ENCODE measurements at places on chromosomes 5 and 9. TPM values are rescaled to one million over a fixed set of nuclear protein-coding genes. Genes with fewer than 3 reads are reported as not detected.
A peak's percentile ranks its signal among the peaks of the same experiment; 100 is the strongest.

PCDHA6 gene
- 23.5 TPM for total RNA-seq

SCAI gene
- total RNA-seq = 5.4 TPM

ORM2 gene
- not detected for total RNA-seq

DIRAS2 gene
- total RNA-seq = 20.2 TPM

FRMD3 gene
- 1.3 TPM for total RNA-seq

DRD1 gene
- total RNA-seq = 0.35 TPM

- H3K36me3 ChIP-seq = no peaks in the 10 kb centered on the region
- peaks cover 5% of the 10 kb centered on the region for H3K4me1 ChIP-seq
- H3K4me3 ChIP-seq = no peak overlapping the region
These were observed 70.4 kb upstream of the IQGAP2 start for GRCh38 chr5:76332611-76333205.

- DNase-seq = no peak
- no peak overlapping the region for H3K27ac ChIP-seq
- H3K4me3 ChIP-seq = no peak overlapping the region
These were observed 456.7 kb downstream of the TLE4 start for GRCh38 chr9:80028501-80028900.

- peaks cover 26% of the 10 kb centered on the region for H3K4me1 ChIP-seq
- DNase-seq = no peak
- H3K27ac ChIP-seq = no peak overlapping the region
- H3K36me3 ChIP-seq = no peaks in the 10 kb centered on the region
- no peak overlapping the region for H3K4me3 ChIP-seq
These were observed 663.8 kb upstream of the KLF4 start for GRCh38 chr9:108153416-108153815.

DNA sequence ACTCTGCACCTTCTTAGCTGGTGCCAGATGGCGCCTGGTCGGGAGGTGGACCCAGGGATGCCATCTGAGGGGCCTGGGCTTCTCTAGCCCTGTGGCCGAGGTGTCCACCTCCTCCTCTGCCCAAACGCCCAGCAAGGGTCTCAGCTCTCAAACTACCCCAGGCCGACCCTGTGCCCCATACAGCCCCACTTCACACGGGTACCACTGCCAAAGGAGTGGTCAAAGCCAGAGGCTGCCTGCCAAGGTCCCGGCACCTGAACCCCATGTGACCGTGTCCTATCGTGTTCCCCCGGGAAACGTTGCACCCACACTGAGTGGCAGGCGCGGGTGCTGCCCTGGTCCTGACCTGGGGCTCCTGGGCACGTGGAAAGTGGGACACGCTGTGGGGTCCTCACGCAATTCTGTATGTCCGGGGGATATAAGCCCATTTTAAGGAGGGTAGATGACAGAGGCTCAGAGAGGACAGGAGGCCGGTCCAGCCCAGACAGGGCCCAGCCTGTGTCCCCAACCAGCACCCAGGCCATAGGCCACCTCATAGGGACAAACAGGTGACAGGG, 1.9 kb downstream of the ENTPD8 start:
- no peaks in the 10 kb centered on the region for H3K27me3 ChIP-seq
- peaks cover 3% of the 10 kb centered on the region for H3K4me1 ChIP-seq
- peak overlapping the region; percentile 38 for H3K4me3 ChIP-seq
- H3K36me3 ChIP-seq = no peaks in the 10 kb centered on the region
- peak; percentile 81 for DNase-seq

- no peak overlapping the region for H3K27ac ChIP-seq
- H3K27me3 ChIP-seq = no peaks in the 10 kb centered on the region
- peaks cover 1% of the 10 kb centered on the region for H3K36me3 ChIP-seq
- peaks cover 24% of the 10 kb centered on the region for H3K4me1 ChIP-seq
These were observed 4.8 kb upstream of the SLC2A8 start for GRCh38 chr9:127392166-127392565.

DNA sequence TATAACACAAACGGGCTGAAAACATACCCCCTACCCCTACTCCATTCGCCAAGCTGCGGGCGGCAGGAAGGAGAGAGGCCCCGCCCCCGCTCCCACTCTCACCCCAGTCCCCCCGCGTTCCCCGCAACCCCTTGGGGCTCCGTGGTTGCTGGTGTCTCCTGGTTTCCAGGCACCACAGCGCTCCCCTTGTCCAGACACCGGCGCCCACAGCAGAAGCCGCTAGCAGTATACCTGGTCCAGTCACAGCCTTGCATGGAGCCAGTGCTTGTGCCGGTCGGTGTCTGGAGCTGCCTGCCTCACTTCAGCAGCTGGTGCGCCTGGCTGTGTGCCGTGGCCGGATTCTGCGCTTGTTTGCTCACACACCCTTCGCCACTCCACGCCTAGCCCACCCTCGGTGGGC, 240.5 kb upstream of the DAB2 start:
- no peaks in the 10 kb centered on the region for H3K36me3 ChIP-seq
- no peak overlapping the region for H3K4me3 ChIP-seq
- no peak overlapping the region for H3K27ac ChIP-seq

DNA sequence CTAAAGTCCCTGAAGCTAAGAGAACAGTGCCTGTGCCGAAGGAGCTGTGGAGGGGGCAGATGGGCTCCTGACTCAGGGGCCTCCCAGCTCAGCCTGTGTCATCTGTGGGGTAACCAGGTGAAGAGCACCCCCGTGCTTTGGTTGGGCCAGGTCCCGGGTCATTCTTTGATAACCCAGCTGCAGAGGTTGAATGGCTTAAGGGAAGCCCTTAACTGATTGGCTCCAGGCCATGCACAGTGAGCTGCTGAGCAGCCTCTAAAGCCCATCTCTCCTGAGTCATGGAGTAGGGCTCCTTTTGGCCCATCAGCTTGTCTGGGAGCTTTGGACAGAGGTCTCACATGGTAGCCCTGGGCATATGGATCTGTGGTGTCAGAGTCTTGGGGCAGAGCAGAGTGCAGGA, 28.7 kb downstream of the COL27A1 start:
- no peak overlapping the region for H3K4me3 ChIP-seq
- H3K36me3 ChIP-seq = peaks cover 19% of the 10 kb centered on the region
- no peak overlapping the region for H3K27ac ChIP-seq
- no peaks in the 10 kb centered on the region for H3K27me3 ChIP-seq

DNA sequence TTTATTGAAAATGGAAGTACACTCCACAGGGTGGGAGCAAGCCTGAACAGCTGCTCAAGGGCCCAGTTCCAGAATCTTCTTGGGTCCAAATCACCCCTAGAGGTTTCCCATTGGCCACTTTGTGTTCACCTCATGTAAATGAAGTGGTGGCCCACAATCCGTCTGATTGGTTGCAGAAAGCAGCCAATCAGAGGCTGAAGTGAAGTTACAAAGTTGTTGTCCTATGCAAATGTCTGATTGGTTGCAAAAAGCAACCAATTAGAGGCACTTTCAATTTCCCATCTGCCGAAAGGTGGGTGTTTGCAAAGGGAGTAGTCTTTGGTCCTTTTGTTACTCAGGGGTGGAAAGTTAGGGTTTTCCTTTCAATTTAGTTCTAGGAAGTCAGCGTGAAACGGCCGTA, 8.8 kb downstream of the TMEM171 start:
- no peak for DNase-seq
- H3K4me3 ChIP-seq = no peak overlapping the region
- H3K36me3 ChIP-seq = peaks cover 1% of the 10 kb centered on the region
- peaks cover 3% of the 10 kb centered on the region for H3K27me3 ChIP-seq
- H3K4me1 ChIP-seq = no peaks in the 10 kb centered on the region

GRCh38 chr5:140214831-140215230, 39.8 kb downstream of the CYSTM1 start:
- H3K4me1 ChIP-seq = peaks cover 9% of the 10 kb centered on the region
- H3K27me3 ChIP-seq = peaks cover 19% of the 10 kb centered on the region
- no peak for DNase-seq
- H3K4me3 ChIP-seq = no peak overlapping the region
- no peak overlapping the region for H3K27ac ChIP-seq

- no peaks in the 10 kb centered on the region for H3K36me3 ChIP-seq
- no peak overlapping the region for H3K27ac ChIP-seq
- H3K27me3 ChIP-seq = peaks cover 28% of the 10 kb centered on the region
- DNase-seq = no peak
- H3K4me1 ChIP-seq = no peaks in the 10 kb centered on the region
These were observed 50.6 kb downstream of the IRX2 start for GRCh38 chr5:2700876-2701275.

DNA sequence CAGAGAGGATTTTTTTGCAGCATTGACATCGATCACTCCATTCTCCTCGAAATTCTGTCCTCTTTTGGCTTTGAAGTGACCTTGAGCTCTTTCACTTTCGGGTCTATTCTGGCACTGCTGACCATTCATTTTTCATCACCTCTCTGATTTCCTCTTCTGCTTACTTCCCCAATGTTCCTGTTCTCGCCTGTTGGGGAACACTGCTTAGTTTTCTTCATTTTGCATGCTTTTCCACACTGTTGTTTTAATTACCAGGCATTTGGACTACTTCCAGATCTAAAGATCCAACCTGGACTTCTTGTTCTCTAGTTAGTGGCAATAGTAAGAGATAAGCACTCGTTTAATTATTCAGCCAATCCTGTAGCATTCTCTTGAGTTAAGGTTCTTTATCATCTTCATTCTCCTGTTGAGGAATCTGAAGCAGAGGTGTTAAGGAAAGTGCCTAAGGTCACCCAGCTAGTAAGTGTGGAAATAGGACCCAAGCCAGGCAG, 53.4 kb downstream of the MAN2A1 start:
- H3K36me3 ChIP-seq = peaks cover 2% of the 10 kb centered on the region
- H3K4me1 ChIP-seq = peaks cover 58% of the 10 kb centered on the region
- H3K27me3 ChIP-seq = no peaks in the 10 kb centered on the region

DNA sequence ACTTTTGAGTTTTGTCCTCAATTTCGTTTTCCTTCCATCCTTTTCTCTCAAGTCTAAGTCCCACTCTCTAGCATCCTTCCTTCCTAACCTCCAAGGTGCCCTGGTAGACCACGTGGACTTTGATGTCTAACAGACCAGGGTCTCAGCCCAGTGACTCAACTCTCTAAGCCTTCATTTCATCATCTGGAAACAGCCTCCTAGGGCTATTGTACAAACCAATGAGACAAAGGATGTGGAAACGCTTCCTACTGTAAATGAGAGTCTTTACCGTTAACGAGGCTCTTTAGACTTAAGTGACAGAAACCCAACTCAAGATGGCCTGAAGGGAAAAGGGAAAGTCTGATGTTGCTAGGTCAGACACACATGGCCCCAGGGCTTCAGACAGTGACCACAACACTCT, 49.2 kb upstream of the CPLX2 start:
- no peak overlapping the region for H3K27ac ChIP-seq
- no peak overlapping the region for H3K4me3 ChIP-seq
- no peaks in the 10 kb centered on the region for H3K36me3 ChIP-seq
- no peak for DNase-seq
- no peaks in the 10 kb centered on the region for H3K4me1 ChIP-seq
- H3K27me3 ChIP-seq = peaks cover 28% of the 10 kb centered on the region

DNA sequence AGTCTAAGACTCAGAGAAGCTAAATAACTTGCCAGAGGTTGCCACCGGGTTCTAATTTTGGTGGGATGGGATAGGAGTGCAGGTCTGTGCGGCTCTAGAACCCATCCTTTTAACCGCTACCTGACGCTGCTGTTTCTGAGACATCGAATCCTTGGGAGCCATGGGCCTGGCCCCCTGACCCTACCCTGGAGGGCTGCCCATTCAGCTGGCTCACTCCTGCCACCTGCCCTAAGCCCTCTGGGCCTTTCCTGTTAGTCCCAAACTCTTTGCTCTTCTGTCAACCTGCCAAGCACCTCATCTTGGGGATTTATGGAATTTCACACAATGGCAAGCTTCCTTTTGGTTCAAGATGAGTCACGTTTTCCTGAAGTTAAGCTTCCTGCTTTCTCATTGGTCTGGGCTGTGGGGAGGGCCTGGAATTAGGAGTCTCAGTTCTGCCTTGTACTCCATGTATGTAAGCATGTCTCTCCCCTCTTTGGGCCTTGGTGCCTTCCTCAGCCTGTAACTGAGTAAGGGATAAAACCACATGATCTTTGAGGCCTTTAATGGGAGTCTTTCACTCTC, 26.6 kb downstream of the ENHO start:
- H3K4me1 ChIP-seq = no peaks in the 10 kb centered on the region
- H3K27ac ChIP-seq = no peak overlapping the region
- peaks cover 2% of the 10 kb centered on the region for H3K36me3 ChIP-seq
- no peak overlapping the region for H3K4me3 ChIP-seq

DNA sequence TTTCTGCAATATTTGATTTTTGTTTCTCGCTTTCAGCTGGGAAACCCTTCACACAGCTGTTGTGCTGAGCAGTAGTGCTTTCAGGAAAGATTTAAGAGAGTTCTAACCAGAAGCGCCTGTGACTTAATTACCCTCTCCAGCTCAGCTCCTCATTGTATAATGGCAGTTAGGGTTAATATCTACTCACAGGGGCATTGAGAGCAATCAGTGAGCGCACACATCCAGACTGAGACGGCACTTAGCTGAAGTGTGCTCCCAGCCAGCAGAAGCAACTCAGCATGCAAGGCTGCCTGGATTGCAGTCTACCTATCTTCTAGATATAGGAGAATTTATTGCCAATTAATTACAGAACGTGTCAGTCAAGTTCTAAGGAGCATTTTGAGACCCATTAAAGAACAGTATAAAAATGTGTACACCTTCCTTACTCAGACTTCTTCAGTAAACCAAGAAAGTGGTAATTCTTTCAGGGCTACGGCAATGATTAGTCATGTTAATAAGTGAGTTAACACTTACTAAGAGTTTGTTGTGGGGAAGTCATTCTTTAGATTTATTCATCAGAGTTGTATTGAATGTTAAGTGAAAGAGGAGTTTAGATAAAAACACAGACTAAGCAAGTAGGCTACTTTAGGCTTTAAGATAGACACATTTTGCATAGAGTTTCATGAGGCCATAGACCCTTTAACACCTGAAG, 111.7 kb upstream of the PCAT7 start:
- peaks cover 15% of the 10 kb centered on the region for H3K36me3 ChIP-seq
- H3K27me3 ChIP-seq = no peaks in the 10 kb centered on the region
- peaks cover 36% of the 10 kb centered on the region for H3K4me1 ChIP-seq
